Smooth muscle cell of the pulmonary artery (primary cell): ENCODE measurements at places on chromosomes 1 and 21. TPM values are rescaled to one million over a fixed set of nuclear protein-coding genes. Genes with fewer than 3 reads are reported as not detected.

The SDCCAG8 gene
- total RNA-seq, result 62.2 and 66.6 TPM in 2 replicates

The NGF gene
- 6.6 and 8.8 TPM in 2 replicates for total RNA-seq

The HCN3 gene
- total RNA-seq, result 0.91 and 1.4 TPM in 2 replicates

The C1QTNF12 gene
- 0.91 and 2.2 TPM in 2 replicates for total RNA-seq

The SLC30A10 gene
- total RNA-seq, result 0.07 TPM in 1 of 2 replicates, not detected in the other

The SYT2 gene
- total RNA-seq, result under 0.01 TPM in 1 of 2 replicates, not detected in the other

The TAL1 gene
- 0.07 and 0.91 TPM in 2 replicates for total RNA-seq

The DIO1 gene
- not detected in 2 replicates for total RNA-seq

The MMEL1 gene
- 0.39 TPM in 1 of 2 replicates, not detected in the other for total RNA-seq

The NECTIN4 gene
- 0.07 and 0.13 TPM in 2 replicates for total RNA-seq

The LY9 gene
- total RNA-seq, result not detected in 2 replicates

The TFF1 gene
- not detected in 2 replicates for total RNA-seq

The PPOX gene
- total RNA-seq, result 7.4 and 10.0 TPM in 2 replicates

The CDK18 gene
- total RNA-seq, result 6.4 and 11.1 TPM in 2 replicates

The MYBPH gene
- 0.07 TPM in 1 of 2 replicates, not detected in the other for total RNA-seq

The CR1 gene
- not detected in 2 replicates for total RNA-seq

The NPPB gene
- total RNA-seq, result not detected in 2 replicates

The C1orf115 gene
- total RNA-seq, result 0.20 and 0.85 TPM in 2 replicates

The CA6 gene
- total RNA-seq, result not detected in 2 replicates

The LCE2A gene
- not detected in 2 replicates for total RNA-seq

The C8A gene
- total RNA-seq, result not detected in 2 replicates

The FAM72B gene
- 0.66 and 1.3 TPM in 2 replicates for total RNA-seq

The HFM1 gene
- 0.03 and 0.20 TPM in 2 replicates for total RNA-seq

The YRDC gene
- total RNA-seq, result 13.3 and 25.0 TPM in 2 replicates

The PALMD gene
- 2.6 and 14.5 TPM in 2 replicates for total RNA-seq

The HEYL gene
- 0.30 and 3.1 TPM in 2 replicates for total RNA-seq

The CD53 gene
- total RNA-seq, result not detected in 2 replicates

The S100A6 gene
- total RNA-seq, result 822 and 1,175 TPM in 2 replicates

The PGBD5 gene
- total RNA-seq, result 0.17 and 0.20 TPM in 2 replicates

The ERG gene
- total RNA-seq, result 10.8 and 26.9 TPM in 2 replicates

The CYP4A11 gene
- not detected in 2 replicates for total RNA-seq

The PWP2 gene
- total RNA-seq, result 6.1 and 27.1 TPM in 2 replicates

The RGS1 gene
- total RNA-seq, result not detected in 2 replicates

The ZNF124 gene
- total RNA-seq, result 10.0 and 12.5 TPM in 2 replicates

The RAB25 gene
- not detected in 2 replicates for total RNA-seq

The AKR7A3 gene
- total RNA-seq, result 0.33 and 0.59 TPM in 2 replicates

The S100A5 gene
- total RNA-seq, result 0.26 TPM in 1 of 2 replicates, not detected in the other

The RGS2 gene
- total RNA-seq, result 48.1 and 88.0 TPM in 2 replicates

The MROH9 gene
- total RNA-seq, result 0.07 and 0.39 TPM in 2 replicates

The PROK1 gene
- not detected in 2 replicates for total RNA-seq

The PLEKHA6 gene
- 0.63 and 1.4 TPM in 2 replicates for total RNA-seq
